ENCODE measurements at places on chromosomes 13 and 19. TPM values are rescaled to one million over a fixed set of nuclear protein-coding genes. Genes with fewer than 3 reads are reported as not detected.

The CCDC169 gene
- 0.45 TPM for total RNA-seq

The PRSS57 gene
- total RNA-seq, result not detected

The MYCBP2 gene
- 122 TPM for total RNA-seq

The ZNF667 gene
- 0.52 TPM for total RNA-seq

The PSG2 gene
- total RNA-seq, result not detected

The THSD1 gene
- total RNA-seq, result 0.26 TPM

The ASPDH gene
- total RNA-seq, result not detected

The ZNF559 gene
- 10.9 TPM for total RNA-seq

The DNAAF3 gene
- not detected for total RNA-seq

The OXGR1 gene
- not detected for total RNA-seq
